CD4-positive, alpha-beta T cell treated with Interleukin-21 for 1 hour (primary cell): ENCODE measurements at places on chromosomes 11 and 22.
A peak's percentile ranks its signal among the peaks of the same experiment; 100 is the strongest.

DNA sequence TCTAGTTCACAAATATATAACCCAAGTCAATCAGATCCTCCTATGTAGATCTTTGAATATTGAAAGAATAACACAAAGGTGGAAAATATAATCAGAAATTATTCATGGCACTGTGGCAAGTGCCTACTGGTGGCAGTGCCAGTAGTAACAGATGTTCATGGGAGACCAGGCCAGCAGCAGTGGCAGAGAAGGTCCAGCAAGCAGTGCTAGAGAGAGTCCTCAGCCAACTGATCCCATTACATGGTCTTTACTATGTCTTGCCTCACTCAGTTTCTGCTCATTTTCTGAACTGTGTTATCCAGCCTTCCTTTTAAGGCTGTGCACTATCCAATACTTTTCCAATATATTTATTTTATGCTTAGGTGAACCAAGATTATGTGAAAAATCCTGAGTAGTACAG lies 124.9 kb downstream of the MRTFA start:
- DNase-seq: no peak

- no peak for DNase-seq
These were observed 35.2 kb downstream of the BTG4 start for GRCh38 chr11:111476956-111477355.

- DNase-seq: no peak
These were observed 18.4 kb upstream of the RAPSN start for GRCh38 chr11:47467357-47467756.

- no peak for DNase-seq
These were observed 44.9 kb downstream of the WNT11 start for GRCh38 chr11:76161261-76161961.

- DNase-seq: peak; percentile 65
These were observed 3.4 kb downstream of the CCDC89 start for GRCh38 chr11:85682330-85683305.

GRCh38 chr11:119363851-119364590 lies 17.5 kb downstream of the USP2 start:
- peak; percentile 60 for DNase-seq

DNA sequence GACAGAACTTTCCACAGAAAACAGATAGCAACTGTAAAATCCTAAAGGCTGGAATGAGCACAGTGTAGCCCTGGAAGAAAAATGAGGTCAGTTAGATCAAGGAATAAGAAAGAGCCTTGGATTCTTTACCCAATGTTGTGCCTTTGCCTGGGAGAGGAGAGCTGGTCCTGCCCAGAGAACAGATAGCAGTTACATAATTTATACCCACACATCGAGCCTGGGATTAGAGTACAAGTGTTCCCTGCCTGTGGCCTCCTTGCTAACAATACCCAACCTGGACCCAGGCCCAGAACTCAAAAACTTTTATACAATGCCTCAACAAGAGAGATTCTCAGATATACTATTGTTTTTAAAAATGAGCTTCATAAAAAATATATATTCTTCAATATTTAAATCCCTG lies 1998.4 kb downstream of the LRRC4C start:
- no peak for DNase-seq

DNA sequence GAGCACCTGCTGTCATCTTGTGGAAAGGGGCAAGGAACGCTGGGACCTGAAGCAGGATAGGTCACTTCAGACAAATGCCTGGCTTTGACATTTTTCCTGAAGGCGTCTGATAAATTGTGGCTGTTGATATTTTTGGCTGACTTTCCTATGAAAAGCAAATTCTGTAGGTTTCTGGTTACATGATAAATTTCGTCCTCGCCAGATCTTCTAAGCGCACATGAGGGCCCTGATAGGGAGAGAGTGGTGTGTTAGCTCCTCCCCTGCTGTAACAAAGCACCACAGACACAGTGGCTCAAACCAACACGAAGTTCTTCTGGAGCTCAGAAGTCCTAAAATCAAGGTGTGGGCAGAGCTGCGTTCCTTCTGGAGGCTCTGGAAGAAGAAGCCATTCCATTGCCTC lies 19.6 kb downstream of the APOL4 start:
- no peak for DNase-seq

- no peak for DNase-seq
These were observed 61.9 kb downstream of the TSPAN18 start for GRCh38 chr11:44788536-44789261.

- no peak for DNase-seq
These were observed 31.3 kb upstream of the DGKZ start for GRCh38 chr11:46315783-46316563.

GRCh38 chr11:119366690-119367620 lies 14.5 kb downstream of the USP2 start:
- no peak for DNase-seq

- DNase-seq: no peak
These were observed 156.1 kb upstream of the NECTIN1 start for GRCh38 chr11:119885067-119885466.

DNA sequence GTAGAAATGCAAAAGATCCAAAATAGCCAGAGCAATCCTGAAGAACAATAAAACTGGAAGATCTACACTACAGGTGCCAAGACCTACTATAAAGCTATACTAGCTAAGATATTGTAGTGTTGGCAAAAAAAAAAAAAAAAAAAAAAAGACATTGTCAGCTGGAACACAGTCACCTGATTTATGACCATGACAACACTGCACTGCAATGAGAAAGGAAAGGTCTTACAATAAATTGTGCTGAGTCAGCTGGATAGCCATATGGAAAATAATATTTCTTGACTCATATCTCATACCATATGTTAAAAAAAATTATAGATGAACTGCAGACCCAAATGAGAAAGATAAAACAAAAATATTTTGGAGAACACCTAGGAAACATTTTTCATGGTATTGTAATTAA lies 3.1 kb upstream of the PANX3 start:
- no peak for DNase-seq

DNA sequence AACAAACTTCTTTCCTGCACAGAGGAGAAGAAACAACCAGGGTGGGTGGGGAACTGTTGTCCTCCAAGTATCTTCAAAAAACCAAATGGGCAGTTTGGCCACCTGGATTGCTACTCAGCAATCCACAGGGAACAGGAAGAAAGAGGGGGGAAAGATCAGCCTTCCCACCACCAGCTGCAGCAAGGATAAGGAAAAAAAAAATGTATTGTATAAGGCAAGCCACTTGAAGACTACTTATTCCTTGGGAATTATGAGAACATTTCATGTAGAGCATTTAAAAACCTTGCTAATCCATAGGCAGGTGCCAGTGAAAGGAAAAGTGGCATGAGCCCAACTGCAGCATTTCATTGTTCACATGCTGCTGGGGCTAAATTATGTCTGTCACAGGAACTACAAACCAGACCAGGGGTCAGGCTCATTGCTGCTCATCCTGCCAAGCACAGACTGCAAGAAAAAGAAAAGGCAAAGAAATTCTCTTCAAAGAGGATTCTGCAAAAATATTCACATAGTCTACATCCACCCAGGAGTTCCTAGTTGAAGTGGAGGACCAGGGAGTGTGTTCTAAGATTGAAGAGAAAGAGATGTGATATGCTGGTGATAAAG lies 2.2 kb downstream of the RAB30 start:
- DNase-seq: no peak

DNA sequence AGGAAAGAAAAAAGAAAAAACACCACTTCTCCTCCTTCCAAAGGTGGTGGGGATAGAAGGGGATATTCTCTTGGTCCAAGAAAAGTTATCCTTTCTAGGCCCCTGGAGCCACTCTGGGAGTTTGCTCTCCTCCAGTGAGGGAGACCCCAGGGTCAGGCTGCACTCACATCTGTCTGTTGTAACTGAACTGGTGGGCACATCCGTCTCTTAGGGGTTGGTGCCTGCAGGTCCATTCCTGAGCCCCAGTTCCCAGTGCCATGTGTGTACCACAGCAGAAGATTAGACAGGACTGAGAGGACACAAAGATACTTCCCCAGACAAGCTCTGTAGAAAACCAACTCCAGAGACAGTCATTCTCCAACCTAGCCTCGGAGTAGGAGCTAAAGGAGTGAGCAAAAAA lies 3.1 kb upstream of the ATG2A start:
- DNase-seq: no peak

GRCh38 chr11:74442636-74443035 lies 24.7 kb downstream of the KCNE3 start:
- DNase-seq: no peak

GRCh38 chr22:29536411-29536810 lies 17.1 kb downstream of the THOC5 start:
- DNase-seq: no peak

DNA sequence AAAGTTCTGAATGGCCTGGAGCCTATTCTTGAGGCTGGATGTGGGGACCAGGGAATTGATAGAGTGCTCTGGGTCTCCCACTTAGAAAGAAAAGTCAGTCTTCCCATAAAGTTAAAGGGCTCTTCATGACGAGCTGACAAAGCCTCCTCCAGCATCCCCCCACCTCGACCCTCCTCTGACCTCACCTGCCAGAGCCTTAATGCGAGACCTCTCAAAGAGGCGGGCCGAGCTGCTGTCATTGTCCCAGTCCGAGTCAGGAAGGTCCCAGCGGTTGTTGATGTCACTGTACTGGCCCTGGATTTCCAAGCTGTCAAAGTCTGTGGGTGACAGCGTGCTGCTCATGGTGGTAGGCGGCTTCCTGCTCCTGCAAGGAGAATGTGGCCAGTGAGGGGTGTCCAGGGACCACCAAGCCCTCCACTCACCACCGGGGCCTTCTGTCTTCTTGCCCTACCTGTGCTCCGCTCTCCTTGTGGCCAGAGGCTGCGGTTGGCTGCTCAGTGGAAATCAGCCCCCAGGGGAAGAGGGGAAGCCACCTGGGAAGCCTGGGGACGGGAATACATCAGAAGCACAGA lies 8.0 kb downstream of the SPTBN2 start:
- no peak for DNase-seq

DNA sequence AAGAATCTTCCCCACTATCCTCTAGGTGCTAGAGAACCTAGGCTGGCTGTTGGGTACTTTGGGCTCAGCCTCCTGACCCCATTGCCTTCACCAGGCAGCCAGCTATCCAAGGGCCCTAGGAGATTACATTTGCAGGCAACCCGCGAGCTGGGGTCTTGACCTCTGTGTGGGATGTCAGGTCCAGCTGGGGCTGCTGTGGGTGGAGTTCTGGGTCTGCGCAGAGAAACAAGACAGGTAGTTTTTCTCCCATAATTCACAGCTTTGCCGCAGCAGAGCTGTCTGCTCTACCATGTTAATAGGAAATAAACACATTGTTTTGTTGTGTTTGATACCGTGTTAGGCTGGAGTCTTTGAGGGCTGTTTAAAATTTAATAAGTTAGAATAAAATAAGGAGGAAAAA lies 142.8 kb upstream of the PLET1 start:
- DNase-seq: no peak

GRCh38 chr22:29443861-29444792 lies 5.7 kb downstream of the RFPL1 start:
- no peak for DNase-seq

GRCh38 chr22:39721206-39722031 lies 150.9 kb downstream of the CACNA1I start:
- DNase-seq: no peak

GRCh38 chr11:69985641-69986439 lies 92.3 kb upstream of the ANO1 start:
- DNase-seq: no peak

GRCh38 chr11:100719362-100719761 lies 32.3 kb downstream of the ARHGAP42 start:
- no peak for DNase-seq

DNA sequence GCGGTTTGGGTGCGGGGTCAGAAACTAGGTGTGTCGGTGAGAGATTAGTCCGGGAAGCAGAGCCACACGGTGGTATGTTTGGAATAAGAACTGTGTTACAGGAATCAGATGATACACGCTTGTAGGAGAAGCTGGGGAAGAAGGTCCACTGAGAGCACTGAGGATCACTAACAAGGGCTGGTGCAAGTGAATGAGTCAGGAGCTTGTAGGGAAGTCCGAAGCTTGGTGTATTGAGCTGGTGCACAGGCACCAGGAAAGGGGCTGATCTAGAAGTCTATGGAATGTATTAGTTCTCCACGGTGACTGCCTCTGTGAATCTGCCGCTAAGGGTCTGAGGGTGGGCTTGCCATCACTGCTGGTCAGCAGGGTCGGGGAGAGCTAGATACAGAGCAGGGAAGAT lies 18.8 kb upstream of the GRK3 start:
- no peak for DNase-seq

- no peak for DNase-seq
These were observed 350.2 kb downstream of the TTC28 start for GRCh38 chr22:28329186-28330073.

- DNase-seq: no peak
These were observed 34.5 kb upstream of the DGCR6L start for GRCh38 chr22:20354238-20354975.
